Right renal pelvis (tissue), 4 donors: ENCODE measurements at places on chromosomes 2 and 18. TPM values are rescaled to one million over a fixed set of nuclear protein-coding genes. Genes with fewer than 3 reads are reported as not detected.

DNA sequence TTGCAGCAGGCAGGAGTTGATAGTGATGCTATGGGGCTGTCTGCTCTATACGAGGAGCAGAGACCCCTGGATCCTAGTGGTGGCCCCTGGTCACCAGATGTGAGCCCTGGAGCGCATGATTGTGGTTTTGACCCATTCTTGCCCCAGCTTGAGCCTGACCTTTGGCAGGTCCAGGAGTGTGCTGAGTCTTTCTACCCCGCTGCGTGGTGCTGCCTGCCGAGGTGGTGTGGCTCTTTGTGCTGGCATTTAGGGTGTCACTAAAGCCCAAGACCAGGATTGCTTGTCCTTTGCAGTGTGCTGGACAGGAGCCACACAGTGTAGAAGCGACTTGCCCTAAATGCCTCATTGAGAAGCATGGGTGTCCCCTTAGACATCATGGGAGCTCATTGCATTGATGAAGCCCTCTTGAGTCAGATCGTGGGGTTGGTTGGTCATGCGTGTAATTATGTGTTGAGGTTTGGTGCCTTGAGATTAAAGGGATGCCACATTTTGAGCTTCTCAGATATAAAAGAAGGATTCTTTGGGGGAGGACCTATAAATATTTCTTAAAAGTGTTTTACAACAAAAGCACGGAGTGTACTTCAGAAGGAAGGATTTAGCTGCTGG, 88.3 kb downstream of the AGAP1 start:
- DNase-seq: no peak

- no peak for DNase-seq
Observed at GRCh38 chr2:134276381-134277172, 22.7 kb downstream of the MGAT5 start.

- no peak for DNase-seq
Observed at GRCh38 chr2:149561309-149561926, 26.2 kb downstream of the MMADHC start.

- DNase-seq: no peak
Observed at GRCh38 chr2:101307503-101307902, 998 bp downstream of the RNF149 start.

- DNase-seq: no peak
Observed at GRCh38 chr2:128642316-128642715, 323.6 kb upstream of the HS6ST1 start.

GRCh38 chr2:28398101-28398834, 5.6 kb downstream of the FOSL2 start:
- DNase-seq: no peak

DNA sequence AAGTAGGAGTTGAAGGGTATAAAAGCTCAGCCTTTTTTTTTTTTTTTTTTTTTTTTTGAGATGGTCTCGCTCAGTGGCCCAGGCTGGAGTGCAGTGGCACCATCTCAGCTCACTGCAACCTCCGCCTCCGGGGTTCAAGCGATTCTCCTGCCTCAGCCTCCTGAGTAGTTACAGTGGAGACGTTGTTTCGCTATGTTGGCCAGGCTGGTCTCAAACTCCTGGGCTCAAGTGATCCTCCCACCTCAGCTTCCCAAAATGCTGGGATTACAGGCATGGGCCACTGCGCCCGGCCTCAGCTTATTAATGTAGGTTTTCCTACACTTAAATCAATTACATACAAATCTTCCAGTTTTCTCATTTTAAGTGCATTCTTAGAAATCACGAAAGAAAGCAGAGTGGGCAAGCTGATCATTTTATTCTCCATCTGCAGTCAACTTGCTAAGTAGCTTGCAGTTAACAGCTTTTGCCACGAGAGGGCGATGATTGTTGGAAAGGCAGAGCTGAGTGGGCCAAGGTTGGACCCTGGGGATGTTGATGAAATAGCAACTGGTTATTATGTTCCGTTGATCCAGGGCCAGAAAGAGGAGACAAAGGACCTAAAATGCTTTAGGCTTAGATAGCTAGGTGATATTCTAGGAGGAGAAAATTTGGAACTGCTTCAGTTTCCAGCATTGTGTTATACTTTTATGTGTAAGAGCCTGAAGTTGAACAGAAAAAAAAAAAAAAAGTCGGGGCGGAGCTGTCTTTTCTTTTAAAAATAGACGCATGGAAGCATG, 234.4 kb upstream of the EPAS1 start:
- peak; percentile 63 for DNase-seq

DNA sequence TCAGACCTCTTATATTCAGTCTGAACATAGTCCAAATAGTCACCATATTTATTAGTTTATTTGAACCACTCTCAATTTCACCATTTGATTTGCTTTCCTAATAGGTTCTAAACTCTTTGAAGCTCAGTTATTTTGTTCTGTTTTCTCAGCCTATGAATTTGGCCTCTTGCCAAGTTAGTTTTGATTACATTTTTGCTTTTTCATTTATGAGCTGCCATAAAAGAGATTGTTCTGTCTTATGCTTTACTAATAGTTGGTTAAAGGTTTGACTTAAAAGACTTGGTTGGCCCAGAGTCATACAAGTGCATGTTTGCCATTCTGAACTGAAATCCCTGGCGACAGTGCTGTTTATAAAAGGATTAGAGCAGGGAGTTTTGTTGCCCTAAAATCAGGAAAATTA, 85.9 kb upstream of the RANBP2 start:
- DNase-seq: no peak

Gene PTH2R
- 40.0 TPM for polyA plus RNA-seq

- no peak for DNase-seq
Observed at GRCh38 chr2:67108231-67108630, 288.9 kb upstream of the ETAA1 start.

Gene CCDC74A
- polyA plus RNA-seq: 14.5 TPM

Gene SNED1
- polyA plus RNA-seq: 7.9 TPM

- DNase-seq: no peak
Observed at GRCh38 chr2:98589489-98589888, 18.8 kb downstream of the COA5 start.

DNA sequence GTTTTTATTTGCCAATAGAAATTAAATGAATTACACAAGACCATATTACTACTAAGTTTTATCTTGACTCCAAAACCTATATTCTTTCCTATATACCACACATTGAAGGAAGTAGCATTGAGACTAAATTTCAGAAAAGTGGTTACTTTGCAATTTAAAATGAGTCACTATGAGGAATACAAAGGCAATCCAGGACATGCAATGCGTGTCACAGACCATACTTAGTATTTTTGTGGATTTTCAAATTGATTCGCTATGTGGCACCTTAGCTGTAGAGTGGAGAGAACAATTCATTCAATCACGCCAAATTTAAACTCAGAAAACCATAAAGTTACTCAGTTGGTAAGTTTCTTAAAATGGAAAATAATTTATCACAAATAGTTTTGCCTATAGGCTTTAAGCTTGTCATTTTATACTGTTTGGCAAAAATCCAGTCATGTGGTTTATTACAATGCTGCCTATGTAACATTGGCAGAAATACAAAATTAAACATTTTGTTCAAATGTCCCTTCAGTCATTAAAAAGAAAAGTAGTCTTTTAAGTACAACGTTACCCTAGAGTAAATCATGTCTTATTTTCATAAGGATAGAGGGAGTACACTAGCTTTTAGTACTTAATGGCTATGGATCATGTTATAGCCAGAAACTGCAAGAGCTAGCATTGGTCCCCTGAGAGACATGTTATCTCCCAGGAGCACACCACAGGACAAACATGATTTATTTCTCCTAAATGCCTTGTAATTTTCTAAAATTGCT, 222.8 kb upstream of the CDH7 start:
- peak; percentile 20 for DNase-seq

GRCh38 chr18:5884375-5884774, 10.9 kb downstream of the TMEM200C start:
- no peak for DNase-seq

DNA sequence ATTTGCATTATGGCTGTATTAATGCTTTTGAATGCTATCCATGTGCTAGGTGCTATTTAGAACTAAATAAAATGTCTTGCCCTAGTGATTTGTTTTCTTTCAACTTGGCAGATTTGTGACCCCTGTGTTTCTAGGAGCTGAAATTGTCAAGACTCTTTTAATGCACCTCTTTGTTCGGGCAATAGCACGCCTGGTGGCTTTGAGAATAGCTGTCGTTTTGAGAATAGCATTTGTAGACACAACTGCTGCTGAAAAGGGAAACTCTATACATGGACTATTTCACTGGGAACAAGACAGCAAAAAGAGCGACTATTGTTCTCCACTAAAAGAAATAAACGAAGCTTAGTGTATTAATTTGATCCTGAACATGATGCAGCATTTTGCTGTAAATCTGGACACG, 352.1 kb upstream of the ZNF521 start:
- DNase-seq: no peak

DNA sequence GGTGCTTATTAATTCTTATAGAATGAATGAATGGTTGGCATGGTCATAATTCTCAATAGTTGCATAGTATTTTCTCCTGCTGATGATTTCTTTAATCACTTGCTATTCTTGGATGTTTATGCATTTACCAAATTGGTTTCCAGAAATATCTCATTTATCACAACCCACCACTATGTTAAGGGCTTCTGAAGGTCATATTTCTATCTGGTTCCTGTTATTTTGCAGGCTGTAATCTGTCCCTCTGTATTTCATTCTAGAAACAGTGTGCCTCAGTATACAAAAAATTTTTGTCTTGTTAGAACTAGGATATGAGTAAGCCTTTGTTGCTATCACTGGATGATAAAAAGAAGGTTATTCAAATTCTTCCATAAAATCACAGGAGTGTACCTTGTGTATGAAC, 6.1 kb upstream of the ATP8B1 start:
- no peak for DNase-seq

Gene CXCR2
- polyA plus RNA-seq: 0.29 TPM

- no peak for DNase-seq
Observed at GRCh38 chr2:222102575-222103349, 196.0 kb downstream of the PAX3 start.

Gene GPAT2
- polyA plus RNA-seq: 3.2 TPM

GRCh38 chr2:10303181-10303693, 533 bp downstream of the HPCAL1 start:
- no peak for DNase-seq

DNA sequence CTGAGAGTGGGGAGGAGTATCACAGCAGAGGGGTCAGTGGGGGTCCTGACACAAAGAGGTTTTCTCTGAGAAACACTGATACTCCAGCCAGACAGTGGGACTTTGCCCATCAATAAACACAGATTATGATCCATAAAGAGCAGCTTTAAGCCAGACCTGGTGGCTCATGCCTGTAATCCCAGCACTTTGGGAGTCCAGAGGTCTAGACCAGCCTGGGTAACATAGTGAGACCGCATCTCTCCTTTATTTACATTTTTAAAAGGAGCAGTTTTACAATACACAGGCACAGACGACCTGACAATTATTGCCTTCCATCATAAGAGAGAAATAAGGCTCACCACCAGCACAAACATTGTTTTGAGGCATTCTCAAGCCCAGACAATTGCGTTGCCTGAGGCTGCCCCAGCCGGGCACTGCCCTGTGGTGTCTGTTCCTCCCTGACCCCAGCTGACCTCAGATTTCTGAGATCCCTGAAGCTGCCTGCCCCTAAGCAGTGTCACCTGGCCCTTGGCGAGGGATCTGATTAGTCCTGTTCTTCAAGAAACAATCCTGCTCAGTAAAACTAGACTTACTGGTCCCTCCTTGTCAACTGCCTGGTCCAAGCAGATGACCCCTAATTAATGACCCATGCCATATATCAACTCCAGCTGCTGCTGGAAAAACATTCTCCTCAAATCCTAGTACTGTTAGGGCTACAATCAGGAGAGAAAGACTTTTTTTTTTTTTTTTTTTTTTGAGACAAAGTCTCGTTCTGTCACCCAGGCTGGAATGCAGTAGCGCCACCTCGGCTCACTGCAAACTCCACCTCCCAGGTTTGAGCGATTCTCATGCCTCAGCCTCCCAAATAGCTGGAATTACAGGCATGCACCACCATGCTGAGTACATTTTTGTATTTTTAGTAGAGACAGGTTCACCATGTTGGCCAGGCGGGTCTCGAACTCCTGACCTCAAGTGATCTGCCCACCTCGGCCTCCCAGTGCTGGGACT, 59.4 kb upstream of the SOS1 start:
- DNase-seq: peak; percentile 7

DNA sequence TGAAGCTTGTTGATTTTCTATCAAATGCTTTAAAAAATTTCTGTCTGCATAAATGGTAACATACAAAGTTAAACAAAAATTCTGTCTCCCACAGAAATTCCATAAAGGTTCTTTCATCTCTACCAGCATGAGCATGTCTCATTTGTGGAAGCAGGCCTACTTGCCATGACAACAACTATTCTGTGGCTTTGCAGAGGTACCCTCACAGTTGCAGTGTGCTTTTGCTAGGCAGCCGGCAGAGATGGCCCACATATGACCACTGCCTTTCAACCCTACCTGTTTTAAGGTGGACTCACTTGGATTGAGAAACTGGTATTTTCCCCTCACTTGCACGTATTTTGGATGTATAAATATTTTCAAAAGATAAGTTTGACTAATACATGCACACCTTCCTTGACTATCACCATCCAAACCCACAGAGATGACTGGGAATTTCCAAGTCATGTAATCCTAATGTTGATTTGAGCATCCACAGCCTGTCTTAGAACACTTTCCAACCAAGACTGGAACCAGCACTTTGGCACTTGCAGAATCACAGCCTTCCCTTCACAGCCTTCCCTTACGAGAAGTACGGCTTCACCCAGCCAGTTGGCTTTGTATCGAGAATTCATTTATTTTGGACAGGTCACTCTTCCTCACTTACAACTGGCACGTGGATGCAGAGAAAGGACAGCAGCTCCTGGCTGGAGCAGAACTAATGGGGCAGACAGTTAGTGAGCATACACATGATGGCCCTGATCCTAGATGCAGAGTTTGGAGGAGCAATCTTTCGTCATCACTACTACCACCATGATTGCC, 9.3 kb upstream of the FHL2 start:
- DNase-seq: no peak

DNA sequence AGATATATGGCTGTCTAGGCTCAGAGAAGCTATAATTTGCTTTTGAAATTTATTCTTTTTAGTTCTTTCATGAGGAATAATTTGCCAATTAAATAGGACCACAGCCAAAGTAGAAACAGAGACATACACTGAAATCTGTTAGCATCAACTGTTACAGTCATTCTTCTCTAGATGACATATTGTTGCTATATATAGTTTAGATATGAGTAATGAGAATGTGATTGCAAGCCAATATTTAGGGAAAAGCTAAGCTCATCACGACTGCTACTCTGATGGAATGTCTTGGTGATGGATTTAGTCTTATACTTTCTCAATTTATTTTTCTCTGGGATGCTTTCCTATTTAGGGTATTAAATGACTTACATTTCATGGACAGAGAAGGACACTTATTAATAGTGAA, 259.1 kb downstream of the LNPK start:
- DNase-seq: no peak

Gene FAM228A
- polyA plus RNA-seq: 0.62 TPM

Gene CFC1
- polyA plus RNA-seq: not detected

- DNase-seq: no peak
Observed at GRCh38 chr2:2026252-2026831, 282.0 kb upstream of the PXDN start.

- DNase-seq: no peak
Observed at GRCh38 chr2:127355407-127356008, 32.3 kb downstream of the MAP3K2 start.

Gene TBR1
- polyA plus RNA-seq: 0.03 TPM

DNA sequence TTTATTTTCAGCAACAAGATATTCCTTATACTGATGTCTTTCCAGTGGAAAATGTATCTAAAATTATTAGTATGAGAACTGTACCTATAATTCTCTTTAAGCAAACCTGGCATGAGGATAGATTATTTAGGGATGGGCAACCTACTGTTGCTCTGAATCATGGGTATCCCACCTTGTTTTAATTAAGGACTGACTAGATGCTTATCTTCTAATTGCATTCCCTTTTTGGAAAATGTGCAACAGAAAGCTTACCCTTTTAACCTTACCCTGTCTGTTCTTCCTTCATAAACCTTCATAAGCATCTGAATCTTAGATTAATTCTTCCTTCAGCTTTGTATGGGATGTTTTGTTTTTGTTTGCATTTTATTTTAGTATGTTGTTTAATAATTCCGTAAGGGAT, 110.3 kb downstream of the TAF4B start:
- no peak for DNase-seq
